CD4-positive, alpha-beta T cell treated with Interferon alpha-2 for 1 hour (primary cell): ENCODE measurements at places on chromosomes 12 and 14.

DNA sequence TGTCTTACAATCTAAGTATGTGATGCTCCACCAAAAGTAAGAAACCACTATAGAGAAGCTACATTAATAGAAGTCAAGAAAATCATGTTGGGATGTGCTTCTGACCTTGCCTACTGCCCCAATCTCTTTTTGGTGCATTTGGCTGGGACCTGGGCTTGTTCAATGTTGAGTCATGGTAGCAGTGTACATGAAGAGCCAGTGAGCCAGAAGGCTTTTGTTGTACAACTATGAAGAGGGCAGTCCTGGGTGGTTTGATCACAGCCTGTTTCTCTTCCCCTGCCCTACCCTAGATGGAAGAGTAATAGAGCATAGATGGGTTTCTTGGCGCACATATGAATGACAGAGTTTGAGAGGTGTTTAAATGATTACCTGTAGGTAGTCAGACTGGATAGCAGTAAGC is 56.4 kb downstream of the UBR7 start:
- no peak for DNase-seq

GRCh38 chr14:80988735-80989429 is 33.5 kb downstream of the TSHR start:
- DNase-seq: no peak

- DNase-seq: peak; percentile 58
These were observed 14.1 kb downstream of the FBXW8 start for GRCh38 chr12:116924558-116925453.

DNA sequence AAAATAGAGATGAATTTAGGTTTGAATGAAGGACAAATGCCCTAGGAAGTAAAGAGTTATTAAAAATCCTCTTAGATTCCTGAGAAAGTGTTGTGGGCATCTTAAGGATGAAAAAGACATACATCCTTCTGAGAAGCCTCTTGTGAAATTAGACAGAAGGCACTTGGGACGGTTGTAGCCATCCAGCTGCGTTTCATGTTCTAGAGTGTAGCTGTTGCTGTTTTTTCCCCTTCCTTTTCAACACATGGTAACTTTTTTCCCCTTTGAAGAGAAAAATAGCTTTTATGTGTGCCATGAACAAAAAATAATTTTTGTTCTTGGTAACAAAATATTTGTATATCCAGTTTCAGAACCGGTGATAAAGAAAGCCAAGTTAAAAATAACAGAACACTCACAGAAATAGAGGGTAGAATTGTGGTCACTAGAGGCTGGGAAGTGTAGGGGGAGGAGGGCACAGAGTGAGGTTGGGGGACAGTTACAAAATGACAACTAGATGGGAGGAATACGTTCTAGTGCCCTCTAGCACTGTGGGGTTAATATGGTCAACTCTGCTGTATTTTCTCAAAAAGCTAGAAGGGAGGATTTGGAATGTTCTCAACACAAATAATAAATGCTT is 58.4 kb downstream of the PTHLH start:
- DNase-seq: no peak
